Glutamatergic neuron (in vitro differentiated cells): ENCODE measurements at places on chromosomes 7 and 10.

- no peak for DNase-seq
These were observed 178.4 kb downstream of the CPEB3 start for GRCh38 chr10:92112462-92112861.

DNA sequence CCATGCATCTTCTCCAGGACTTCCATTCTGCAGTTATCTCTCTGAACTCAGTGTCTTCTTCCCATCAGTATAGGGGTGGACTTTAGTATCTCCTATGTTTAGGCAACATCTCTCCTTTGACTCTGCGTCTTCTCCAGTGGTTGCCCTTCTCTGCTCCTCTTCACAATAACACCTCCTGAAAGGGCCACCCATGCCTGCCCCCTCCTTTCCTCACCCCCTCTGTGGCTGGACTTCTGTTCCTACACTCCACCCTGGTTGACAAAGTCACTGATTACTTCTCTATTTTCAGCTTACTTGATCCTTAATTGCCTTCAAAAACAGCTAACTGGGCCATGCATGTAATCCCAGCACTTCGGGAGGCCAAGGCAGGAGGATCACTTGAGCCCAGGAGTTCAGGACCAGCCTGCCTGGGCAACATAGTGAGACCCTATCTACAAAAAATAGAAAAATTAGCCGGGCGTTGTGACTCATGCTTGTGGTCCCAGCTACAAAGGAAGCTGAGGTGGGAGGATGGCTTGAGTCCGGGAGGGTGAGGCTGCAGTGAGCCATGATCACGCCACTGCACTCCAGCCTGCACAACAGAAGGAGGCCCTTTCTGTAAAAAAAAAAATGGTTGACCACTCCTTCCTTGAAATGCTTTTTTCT lies 13.7 kb downstream of the SRGN start:
- no peak for DNase-seq

DNA sequence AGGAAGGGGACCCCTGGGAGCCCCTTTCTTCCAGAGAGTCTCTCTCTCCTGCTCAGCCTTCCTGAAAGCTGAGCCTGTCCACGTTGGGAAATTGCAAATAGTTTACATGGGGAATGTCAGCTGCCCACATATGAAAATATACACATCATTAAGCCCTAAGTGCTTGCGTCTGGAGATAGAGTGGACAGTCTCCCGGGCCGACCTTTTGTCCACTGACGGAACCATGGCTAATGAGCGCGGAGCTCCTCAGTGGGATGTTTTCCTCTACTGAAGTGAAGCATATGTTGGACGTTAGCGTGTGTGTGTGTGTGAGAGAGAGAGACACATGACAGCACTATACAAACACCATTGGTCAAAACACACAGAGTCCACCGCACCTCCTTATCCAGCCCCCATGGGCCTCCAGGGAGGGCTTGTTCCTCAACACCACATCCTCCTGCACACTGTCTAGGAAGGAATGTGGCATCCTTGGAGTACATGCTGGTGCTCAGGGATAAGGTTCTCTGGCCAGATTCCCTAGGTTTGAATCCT lies 128.4 kb downstream of the RGS10 start:
- DNase-seq = peak; percentile 52

DNA sequence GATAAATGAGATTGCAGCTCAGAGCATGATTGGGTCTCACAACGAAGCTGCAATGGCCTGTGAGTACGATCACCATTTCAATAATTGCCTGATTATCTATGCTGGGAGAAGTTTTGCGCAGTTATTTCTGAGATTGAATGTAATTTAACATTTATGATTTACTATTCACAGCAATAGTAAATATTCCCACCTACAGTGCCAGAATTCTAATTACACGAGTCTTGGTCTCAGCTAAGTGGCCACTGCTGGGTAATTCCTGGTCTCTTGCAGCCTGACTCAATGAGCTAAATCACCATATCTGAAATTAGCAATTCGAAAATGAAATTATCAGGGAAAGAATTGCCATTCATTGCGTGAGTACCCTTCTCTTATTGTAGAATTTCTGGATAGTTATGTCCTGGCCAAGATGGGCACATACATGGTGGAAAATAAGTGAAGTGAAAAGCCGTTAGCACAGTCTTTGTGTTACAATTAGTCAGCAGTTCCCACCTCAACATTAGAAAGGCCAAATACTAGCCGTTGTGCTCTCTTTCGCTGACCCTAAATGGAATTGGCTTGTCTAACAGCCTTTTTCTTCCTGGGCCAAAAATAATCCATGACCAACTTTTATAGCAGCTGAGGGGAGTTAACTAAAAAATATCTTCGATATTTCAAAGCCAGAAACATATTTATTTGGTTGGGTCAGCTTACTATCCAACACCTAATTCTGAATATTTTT lies 681.0 kb upstream of the C7orf33 start:
- no peak for DNase-seq

DNA sequence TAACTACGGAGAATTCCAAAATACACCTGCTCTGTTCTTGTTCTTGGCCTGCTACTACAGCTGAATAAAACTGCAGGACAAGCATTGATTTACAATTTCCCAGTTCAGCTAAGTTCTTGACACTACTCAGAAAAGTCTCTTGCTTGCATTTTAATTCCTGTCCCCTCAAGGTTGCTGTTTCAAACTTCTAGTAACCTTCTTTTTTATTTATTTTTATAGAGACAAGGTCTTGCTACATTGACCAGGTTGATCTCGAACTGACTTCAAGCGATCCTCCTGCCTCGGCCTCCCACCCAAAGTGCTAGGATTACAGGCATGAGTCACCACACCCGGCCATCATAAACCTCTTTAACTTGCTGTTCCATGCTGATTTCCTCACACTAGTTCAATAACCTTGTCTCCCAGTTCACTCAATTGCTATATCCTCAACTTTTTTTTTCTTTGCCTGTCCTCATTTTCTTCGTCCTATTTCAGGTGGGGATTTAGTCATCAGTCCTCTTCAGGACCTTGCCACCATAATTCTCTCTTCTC lies 79.9 kb downstream of the ARHGAP21 start:
- no peak for DNase-seq

- peak; percentile 29 for DNase-seq
These were observed 1.0 kb downstream of the TLL2 start for GRCh38 chr10:96512524-96513304.

GRCh38 chr7:146878901-146879300 lies 762.3 kb downstream of the CNTNAP2 start:
- no peak for DNase-seq

DNA sequence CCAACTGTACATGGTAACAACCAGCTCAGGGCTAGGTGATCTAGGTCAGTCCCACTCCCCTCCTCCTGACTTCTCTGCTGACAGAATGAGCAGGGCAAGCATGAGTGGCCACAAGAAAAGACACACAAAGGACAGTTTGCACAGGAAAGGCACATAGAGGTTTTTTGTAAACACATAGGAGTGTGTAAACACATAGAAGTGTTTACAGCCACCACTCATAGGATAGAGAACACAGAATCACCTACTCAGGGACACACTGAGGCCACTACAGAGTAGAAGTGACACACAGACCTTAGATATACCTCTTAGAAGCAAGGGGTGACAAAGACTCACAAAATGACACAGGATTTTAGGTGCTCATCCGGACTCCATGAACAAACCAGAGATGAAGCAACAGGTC lies 19.0 kb downstream of the NUDCD3 start:
- no peak for DNase-seq

DNA sequence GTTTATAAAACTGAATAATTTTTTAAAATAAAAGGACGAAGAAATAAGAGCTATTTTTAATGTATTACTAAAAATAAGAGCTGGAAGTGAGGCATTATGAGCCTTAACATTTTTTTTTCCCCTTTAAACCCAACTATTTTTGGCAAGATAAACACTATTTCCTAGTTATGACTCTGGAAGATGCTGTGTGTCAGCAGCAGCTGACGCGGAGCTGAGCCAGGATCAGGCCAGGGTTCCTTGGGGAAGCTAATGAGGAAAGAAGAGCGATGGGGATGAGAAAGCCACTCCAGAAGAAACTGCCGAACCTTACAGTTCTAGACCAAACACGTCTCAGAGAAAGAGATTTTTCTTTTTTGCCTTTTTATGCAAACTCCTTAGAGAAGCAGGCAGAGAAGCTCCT lies 85.9 kb downstream of the USP6NL start:
- DNase-seq = no peak
